Umbilical cord (tissue), 2 donors: ENCODE measurements at places on chromosomes 5 and 9. TPM values are rescaled to one million over a fixed set of nuclear protein-coding genes. Genes with fewer than 3 reads are reported as not detected.

- DNase-seq = no peak
Observed at GRCh38 chr9:91078369-91078695, 276.7 kb downstream of the SYK start.

- DNase-seq = no peak
Observed at GRCh38 chr5:52041842-52042241, 658.6 kb downstream of the ISL1 start.

DNA sequence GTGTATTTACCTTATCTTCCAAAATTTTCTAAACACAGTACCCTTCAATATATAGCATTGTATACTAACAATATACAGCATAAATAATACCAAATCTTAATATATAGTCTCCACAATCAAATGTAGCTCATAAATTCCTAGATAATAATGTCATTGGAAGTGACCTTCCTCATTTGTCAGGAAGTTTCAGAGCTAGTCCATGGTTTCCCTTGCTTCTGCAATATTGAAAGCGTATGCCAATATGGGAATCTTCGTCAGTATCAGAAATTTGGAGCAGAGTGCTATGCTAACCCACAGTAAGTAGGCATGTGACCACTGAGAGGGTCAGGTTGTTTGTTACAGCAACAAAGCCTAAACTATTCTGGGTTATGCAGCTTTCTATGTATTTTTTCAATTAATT lies 774.9 kb upstream of the CDH10 start:
- no peak for DNase-seq

DNA sequence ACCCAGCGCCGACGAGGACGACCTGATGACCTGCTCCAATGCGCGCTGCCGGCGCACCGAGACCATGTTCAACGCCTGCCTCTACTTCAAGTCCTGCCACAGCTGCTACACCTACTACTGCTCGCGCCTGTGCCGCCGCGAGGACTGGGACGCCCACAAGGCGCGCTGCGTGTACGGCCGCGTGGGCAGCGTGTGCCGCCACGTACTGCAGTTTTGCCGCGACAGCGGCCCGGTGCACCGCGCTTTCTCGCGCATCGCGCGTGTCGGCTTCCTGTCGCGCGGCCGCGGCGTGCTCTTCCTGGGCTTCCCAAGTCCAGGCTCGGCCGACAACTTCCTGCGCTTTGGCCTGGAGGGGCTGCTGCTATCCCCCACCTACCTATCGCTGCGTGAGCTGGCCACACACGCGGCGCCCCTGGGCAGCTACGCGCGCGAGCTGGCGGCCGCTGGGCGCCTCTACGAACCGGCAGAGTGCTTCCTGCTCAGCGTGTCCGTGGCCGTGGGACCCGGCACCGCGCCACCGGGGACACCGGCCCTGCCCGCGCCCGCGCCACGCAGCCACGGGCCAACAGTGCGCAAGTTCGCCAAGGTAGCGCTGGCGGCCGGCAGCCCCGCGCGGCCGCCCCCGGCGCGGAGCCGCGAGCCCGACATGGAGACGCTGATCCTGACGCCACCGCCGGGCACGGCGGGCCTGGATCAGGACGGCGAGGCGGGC lies 2.7 kb upstream of the PHPT1 start:
- DNase-seq = no peak

GRCh38 chr5:312845-313244 lies 8.7 kb upstream of the AHRR start:
- no peak for DNase-seq

GRCh38 chr5:132013006-132013689 lies 1.7 kb upstream of the ACSL6 start:
- no peak for DNase-seq

DNA sequence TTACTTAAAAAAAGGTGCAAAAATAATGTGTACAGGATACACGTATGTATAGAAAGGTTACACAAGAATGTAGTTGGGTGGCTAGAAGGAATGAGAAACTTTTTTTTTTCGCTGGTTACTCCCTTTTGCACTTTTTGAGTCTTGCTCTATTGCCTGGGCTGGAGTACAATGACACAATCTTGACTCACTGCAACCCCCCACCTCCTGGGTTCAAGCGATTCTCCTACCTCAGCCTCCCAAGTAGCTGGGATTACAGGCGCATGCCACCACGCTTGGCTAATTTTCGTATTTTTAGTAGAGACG lies 15.8 kb downstream of the FBXW11 start:
- no peak for DNase-seq

RNF20 gene
- total RNA-seq = 23.1 TPM

DIRAS2 gene
- total RNA-seq = 12.0 TPM
